ENCODE measurements at places on chromosomes 2 and 18.
A peak's percentile ranks its signal among the peaks of the same experiment; 100 is the strongest.

DNA sequence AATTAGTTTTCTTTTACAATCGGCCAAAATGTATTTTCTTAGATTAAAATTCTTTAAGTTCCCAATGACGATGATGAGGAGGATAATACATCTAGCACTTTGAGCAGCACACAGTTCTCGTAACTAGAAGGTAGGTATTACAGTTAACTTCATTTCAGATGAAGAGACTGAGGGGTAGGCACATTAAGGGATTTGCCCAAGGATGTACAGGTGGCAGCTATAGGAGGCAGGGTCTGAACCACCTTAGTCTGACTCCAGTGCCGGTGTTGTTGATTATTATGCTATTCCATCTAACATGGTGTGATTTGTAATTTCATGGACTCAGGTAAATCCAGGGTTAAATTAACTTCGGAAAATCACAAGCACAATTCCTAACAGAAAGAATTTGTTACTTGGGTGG, 1.1 kb downstream of the CD28 start:
- DNase-seq = no peak

- no peak for DNase-seq
Observed at GRCh38 chr2:16763493-16763899, 97.9 kb upstream of the CYRIA start.

DNA sequence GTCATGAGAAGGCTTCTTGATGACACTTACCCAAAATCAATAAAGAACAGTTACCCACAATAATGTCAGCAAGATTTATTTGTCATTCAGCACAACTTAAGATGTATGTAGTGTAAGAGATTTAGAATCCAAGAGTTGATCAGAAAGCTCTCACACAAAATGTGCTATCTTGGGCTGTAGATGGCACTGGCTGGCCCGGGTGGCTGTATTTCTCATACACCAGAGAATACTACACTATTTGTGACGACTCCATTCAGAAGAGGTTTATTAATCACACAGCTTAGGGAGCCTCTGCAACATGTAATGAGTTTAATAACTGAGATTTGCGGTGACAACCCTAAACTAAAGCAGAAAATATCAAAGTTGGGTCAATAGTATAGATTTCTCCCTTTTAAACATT, 530.4 kb upstream of the KLHL29 start:
- DNase-seq = no peak

- DNase-seq = no peak
Observed at GRCh38 chr2:137607722-137608318, 356.5 kb upstream of the HNMT start.

GRCh38 chr18:11994336-11994702, 13.0 kb downstream of the IMPA2 start:
- peak; percentile 72 for DNase-seq
